ENCODE measurements at places on chromosomes 1 and 21. TPM values are rescaled to one million over a fixed set of nuclear protein-coding genes. Genes with fewer than 3 reads are reported as not detected.

Gene TDRD10
- polyA plus RNA-seq = 1.6 TPM

GRCh38 chr1:224407571-224408293, 26.9 kb downstream of the WDR26 start:
- no peak for DNase-seq

GRCh38 chr1:55322842-55323241, 107.7 kb upstream of the USP24 start:
- no peak for DNase-seq

DNA sequence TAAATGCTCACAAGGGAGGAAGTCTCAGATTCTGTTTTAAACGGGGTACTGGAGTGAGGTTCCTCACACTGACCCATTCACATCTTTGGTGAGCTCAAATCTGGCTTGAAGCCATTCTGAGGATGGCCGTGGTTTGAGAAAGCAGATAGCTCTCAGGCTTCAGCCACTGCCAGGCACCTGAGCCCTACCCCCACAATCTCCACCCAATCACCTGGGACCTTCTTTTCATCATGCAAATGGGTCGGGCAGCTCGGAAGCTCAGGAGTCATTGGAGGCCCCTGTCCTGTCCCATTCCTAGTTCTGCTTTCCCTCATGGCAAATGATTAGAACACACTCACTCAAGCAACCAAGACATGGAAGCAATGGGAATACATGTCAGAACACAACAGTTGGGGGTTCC, 141.4 kb upstream of the ETS2 start:
- no peak for DNase-seq

GRCh38 chr1:30777904-30778153, 20.3 kb upstream of the LAPTM5 start:
- no peak for DNase-seq
